ENCODE measurements at places on chromosomes 6 and 20.

DNA sequence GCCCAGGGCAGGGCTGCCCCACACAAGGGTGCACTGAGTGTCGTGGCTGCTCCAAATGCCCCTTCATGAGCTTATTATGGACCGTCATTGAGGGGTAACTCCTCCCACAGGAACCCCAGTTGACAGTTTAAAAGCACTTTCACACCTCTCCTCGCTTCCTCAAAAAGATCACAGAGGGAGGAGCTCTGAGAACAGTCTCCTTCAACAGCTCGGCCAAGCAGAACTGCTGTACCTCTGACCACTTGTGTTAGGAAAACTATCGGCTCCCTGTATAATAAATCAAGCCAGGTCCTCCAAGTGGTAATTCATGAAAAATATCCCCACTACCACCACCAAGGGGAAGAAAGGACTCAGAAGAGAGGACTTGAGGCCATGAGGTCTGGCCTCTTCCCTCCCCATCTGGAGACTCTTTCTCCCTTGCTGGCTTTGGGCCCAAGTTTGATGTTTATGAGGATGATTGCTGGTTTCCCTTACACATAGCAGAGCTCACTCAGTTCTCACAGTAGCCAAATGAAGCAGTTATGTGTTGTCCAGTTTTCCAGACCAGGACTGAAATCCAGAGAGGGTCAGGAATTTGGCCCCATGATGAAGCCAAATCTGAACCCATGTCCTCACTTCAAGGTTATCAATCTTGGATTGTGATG lies 8.7 kb downstream of the SNX21 start:
- DNase-seq = no peak
- H3K36me3 ChIP-seq = no peaks in the 10 kb centered on the region
- no peaks in the 10 kb centered on the region for H3K4me1 ChIP-seq
- H3K4me3 ChIP-seq = no peak overlapping the region

DNA sequence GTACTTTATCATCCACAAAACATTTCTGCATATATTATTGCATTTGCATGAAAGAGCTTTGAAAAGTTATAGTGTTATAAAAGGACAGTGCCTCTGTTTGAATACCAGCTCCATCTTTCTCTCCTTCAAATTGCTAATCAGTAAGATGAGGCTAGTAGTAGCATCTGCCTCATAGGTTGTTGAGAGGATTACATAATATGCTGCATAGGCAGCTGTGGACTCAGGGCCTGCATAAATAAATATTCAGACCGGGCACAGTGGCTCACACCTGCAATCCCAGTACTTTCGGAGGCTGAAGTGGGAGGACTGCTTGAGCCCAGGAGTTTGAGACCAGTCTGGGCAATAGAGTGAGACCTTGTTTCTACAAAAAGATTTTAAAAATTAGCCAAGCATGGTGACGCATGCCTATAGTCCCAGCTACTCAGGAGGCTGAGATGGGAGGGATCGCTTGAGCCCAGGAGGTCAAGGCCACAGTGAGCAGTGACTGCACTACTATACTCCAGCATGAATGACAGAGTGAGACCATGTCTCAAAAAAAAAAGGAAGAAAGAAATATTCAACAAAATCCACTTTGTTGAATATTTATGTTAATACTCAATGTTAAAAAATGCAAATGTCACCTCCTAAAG lies 18.3 kb upstream of the SEC63 start:
- no peaks in the 10 kb centered on the region for H3K27me3 ChIP-seq
- no peaks in the 10 kb centered on the region for H3K4me1 ChIP-seq
- DNase-seq = no peak
- H3K36me3 ChIP-seq = no peaks in the 10 kb centered on the region

DNA sequence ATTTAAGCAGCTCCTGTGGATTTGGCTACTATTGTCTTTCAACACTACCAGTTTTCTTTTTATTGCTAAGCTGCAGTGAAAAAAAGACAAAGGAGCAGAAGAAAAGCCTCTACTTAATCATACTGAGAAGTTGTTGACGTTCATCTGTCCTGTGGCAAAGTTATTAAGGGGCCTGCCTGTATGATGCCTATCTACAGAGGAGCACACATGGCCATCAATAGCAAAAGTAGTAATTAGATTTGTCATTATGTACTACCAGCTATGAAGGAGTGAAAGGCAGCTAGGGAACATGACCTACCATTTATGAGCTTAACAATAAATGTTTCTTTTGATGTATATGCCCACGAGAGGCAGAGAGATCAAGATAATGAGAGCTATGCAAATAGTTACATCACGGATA lies 620.9 kb downstream of the PHF3 start:
- DNase-seq = no peak
- no peaks in the 10 kb centered on the region for H3K36me3 ChIP-seq
- no peaks in the 10 kb centered on the region for H3K4me1 ChIP-seq

- H3K4me3 ChIP-seq = peak overlapping the region; percentile 86
- peaks cover 13% of the 10 kb centered on the region for H3K4me1 ChIP-seq
- H3K36me3 ChIP-seq = no peaks in the 10 kb centered on the region
- peaks cover 29% of the 10 kb centered on the region for H3K27me3 ChIP-seq
- H3K27ac ChIP-seq = peak overlapping the region; percentile 47
Measured at GRCh38 chr20:20003031-20003954, 13.9 kb upstream of the NAA20 start.

- H3K27me3 ChIP-seq = no peaks in the 10 kb centered on the region
- DNase-seq = no peak
- peaks cover 90% of the 10 kb centered on the region for H3K4me1 ChIP-seq
- H3K36me3 ChIP-seq = peaks cover 19% of the 10 kb centered on the region
- peak overlapping the region; percentile 99 for H3K27ac ChIP-seq
- H3K4me3 ChIP-seq = peak overlapping the region; percentile 78
Measured at GRCh38 chr20:58659841-58660240, 8.8 kb downstream of the STX16 start.

DNA sequence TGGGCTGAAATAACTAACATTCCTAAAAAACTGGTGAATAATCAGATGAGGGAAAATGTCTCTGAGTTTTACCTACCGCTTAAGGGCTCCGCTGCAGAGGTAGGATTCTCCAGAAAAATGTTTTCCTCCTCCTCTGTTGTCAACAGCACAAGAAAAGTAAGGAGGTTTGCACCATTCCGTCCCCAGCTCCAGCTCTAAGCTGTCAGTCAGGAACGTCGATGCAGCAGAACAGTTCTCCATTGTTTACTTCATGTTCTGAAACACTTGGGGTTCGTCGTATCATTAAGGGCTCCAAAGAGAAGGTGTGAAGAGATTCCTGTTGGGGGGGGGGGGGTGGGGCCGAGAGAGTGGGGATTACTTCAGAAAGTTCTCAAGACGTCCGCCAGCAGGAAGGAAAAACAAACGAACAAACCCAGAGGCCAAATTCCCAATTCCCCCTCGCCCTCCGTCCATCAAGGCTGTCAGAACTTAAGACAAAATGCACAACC lies 734 bp downstream of the MMS22L start:
- peak overlapping the region; percentile 96 for H3K4me3 ChIP-seq
- peaks cover 18% of the 10 kb centered on the region for H3K4me1 ChIP-seq

- no peaks in the 10 kb centered on the region for H3K4me1 ChIP-seq
- peaks cover 2% of the 10 kb centered on the region for H3K27me3 ChIP-seq
- no peak for DNase-seq
- no peak overlapping the region for H3K4me3 ChIP-seq
- H3K27ac ChIP-seq = no peak overlapping the region
Measured at GRCh38 chr6:74128536-74128935, 432.5 kb downstream of the CD109 start.

- DNase-seq = no peak
- no peak overlapping the region for H3K27ac ChIP-seq
- H3K27me3 ChIP-seq = no peaks in the 10 kb centered on the region
- no peaks in the 10 kb centered on the region for H3K4me1 ChIP-seq
- H3K36me3 ChIP-seq = no peaks in the 10 kb centered on the region
Measured at GRCh38 chr20:8505476-8506200, 373.6 kb downstream of the PLCB1 start.
